ENCODE measurements at places on chromosomes 5 and 9. TPM values are rescaled to one million over a fixed set of nuclear protein-coding genes. Genes with fewer than 3 reads are reported as not detected.

- no peak for DNase-seq
- peaks cover 14% of the 10 kb centered on the region for H3K4me1 ChIP-seq
- no peak overlapping the region for H3K4me3 ChIP-seq
- H3K27ac ChIP-seq: no peak overlapping the region
- H3K36me3 ChIP-seq: no peaks in the 10 kb centered on the region
Measured at GRCh38 chr5:112549127-112549526, 130.1 kb upstream of the EPB41L4A start.

DNA sequence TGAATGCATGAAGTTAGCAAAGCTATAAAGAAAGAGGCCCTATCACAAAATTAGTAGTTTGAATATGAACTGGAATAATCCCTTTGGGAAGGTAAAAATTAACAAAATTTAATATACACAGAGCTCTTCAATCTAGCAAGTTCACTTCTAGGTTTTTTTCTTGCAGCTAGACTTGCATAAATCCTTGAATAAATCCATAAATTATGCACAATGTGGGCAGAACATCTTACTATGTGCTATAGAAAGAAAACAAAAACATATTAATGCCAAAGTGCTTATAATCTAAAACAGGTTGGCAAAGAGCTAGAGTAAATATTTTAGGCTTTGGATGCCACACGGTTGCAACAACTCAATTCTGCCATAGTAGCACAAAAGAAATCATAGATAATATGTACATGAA, 138.5 kb upstream of the FREM1 start:
- H3K27ac ChIP-seq: no peak overlapping the region
- no peak overlapping the region for H3K4me3 ChIP-seq
- DNase-seq: no peak
- no peaks in the 10 kb centered on the region for H3K36me3 ChIP-seq

TARS1 gene
- polyA plus RNA-seq: 65.5 TPM

DNA sequence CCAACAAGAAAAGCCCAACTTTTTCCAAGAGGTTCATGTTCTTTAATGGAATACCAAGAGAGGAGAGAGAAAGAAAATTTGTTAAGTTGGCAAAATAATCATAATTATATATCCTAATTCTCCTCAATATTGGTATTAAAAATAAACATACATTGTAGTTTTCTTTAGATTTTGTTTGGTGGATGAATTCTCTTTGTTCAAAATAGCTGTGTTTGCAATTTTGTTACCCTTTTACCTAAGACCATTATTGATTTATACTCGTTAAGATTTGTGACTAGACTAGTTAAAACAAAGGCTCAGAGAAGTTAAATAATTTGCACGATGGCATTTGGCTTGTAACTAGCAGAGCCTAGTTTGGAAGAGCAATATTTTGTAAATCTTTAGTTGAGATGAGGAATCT, 9.7 kb downstream of the LRRC19 start:
- no peaks in the 10 kb centered on the region for H3K27me3 ChIP-seq
- H3K4me1 ChIP-seq: no peaks in the 10 kb centered on the region
- no peak overlapping the region for H3K4me3 ChIP-seq
- no peak overlapping the region for H3K27ac ChIP-seq
- H3K36me3 ChIP-seq: no peaks in the 10 kb centered on the region

GRCh38 chr5:125894383-125894782, 528.8 kb upstream of the GRAMD2B start:
- H3K27ac ChIP-seq: no peak overlapping the region
- no peaks in the 10 kb centered on the region for H3K27me3 ChIP-seq
- H3K4me1 ChIP-seq: no peaks in the 10 kb centered on the region
- H3K4me3 ChIP-seq: no peak overlapping the region

FAM221B gene
- not detected for polyA plus RNA-seq

FCN2 gene
- 0.19 TPM for polyA plus RNA-seq

- H3K36me3 ChIP-seq: no peaks in the 10 kb centered on the region
- peak; percentile 24 for DNase-seq
- H3K27ac ChIP-seq: no peak overlapping the region
- H3K4me1 ChIP-seq: no peaks in the 10 kb centered on the region
- no peak overlapping the region for H3K4me3 ChIP-seq
- H3K27me3 ChIP-seq: no peaks in the 10 kb centered on the region
Measured at GRCh38 chr9:110767559-110768063, 99.0 kb downstream of the MUSK start.

GRCh38 chr5:111415053-111415452, 97.3 kb downstream of the STARD4 start:
- DNase-seq: no peak
- H3K27ac ChIP-seq: no peak overlapping the region
- H3K4me3 ChIP-seq: no peak overlapping the region
- no peaks in the 10 kb centered on the region for H3K27me3 ChIP-seq

- H3K4me1 ChIP-seq: peaks cover 19% of the 10 kb centered on the region
- H3K27me3 ChIP-seq: no peaks in the 10 kb centered on the region
- H3K36me3 ChIP-seq: no peaks in the 10 kb centered on the region
- no peak overlapping the region for H3K27ac ChIP-seq
Measured at GRCh38 chr5:64827703-64828102, 59.0 kb downstream of the CWC27 start.

SPARC gene
- polyA plus RNA-seq: 119 TPM

DNA sequence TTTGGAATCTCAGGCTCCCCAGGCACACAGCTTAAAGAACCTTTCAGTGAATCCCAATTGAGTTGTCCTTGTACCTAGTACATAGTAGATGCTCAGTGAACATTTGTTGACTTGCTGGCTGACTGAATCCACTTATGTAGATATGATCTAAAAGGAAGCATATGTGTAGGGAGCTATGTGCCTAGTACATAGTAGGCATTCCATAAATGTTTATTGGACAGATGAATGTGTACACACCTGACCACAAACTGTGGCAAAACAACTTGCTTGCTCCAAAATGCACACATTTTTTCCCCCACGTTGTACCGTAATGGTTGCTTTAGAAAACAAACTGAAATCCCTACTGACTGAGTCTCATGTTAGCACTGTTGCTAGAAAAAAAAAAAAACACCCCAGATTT, 80.2 kb upstream of the IL12B start:
- H3K36me3 ChIP-seq: no peaks in the 10 kb centered on the region
- H3K27me3 ChIP-seq: no peaks in the 10 kb centered on the region
- no peak for DNase-seq
- H3K27ac ChIP-seq: no peak overlapping the region

Data from heart left ventricle (tissue), 16 donors.